ENCODE measurements at places on chromosomes 2 and 18.

DNA sequence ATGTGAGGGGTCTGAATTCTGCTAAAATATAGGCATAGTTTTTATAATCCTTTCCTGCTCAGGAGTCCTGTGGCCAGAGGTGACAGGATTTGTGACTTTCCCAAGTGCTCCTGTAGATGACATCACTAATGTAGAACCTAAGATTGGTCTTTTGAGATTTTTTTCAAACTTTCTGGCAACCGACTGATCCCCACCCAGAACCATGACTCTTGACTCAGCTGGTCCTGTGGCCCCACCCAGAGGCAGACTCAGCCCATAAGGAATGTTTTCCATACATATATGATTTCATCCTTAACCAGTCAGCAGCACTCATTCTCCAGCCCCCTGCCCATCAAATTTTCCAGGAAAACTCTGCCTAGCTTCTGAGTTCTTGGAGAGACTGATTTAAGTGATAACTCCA is 46.8 kb downstream of the COMMD1 start:
- no peak for DNase-seq

DNA sequence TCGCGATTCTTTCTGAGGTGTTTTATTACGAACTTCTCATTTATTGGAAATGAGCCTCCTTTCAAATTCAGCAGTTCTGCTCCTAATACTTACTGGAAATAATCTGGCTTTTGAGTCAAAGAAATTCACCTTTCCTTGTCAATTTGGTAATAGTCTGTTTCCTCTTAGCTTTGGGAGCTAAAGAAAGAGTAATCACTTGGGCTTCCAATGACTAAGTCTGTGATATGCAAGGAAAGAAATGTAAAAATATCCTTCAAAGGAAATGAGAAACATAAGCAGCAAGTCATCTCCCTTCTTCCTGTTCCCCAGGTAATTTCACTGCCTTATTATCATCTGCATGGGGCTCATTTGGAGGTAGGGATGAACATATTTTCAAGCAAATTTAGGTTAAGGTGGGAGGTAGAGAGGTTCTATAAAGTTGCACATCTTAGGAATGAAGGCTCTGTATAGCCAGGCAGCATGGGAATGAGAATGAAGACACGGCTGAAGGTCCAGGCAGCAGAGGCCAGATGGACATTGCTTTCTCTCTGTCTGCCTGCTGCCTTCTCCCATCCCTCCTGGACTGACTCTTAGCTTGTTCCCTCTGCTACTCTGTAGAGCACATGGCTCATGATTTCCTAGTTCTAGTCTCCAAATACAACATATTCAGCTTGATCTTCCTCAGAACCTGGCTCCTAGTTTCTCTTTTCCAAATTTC is 1.0 kb downstream of the SPP2 start:
- DNase-seq = no peak

GRCh38 chr2:72694715-72695496 is 130.9 kb downstream of the EXOC6B start:
- peak; percentile 59 for DNase-seq

- no peak for DNase-seq
Measured at GRCh38 chr2:122340246-122340645, 584.8 kb downstream of the TSN start.

DNA sequence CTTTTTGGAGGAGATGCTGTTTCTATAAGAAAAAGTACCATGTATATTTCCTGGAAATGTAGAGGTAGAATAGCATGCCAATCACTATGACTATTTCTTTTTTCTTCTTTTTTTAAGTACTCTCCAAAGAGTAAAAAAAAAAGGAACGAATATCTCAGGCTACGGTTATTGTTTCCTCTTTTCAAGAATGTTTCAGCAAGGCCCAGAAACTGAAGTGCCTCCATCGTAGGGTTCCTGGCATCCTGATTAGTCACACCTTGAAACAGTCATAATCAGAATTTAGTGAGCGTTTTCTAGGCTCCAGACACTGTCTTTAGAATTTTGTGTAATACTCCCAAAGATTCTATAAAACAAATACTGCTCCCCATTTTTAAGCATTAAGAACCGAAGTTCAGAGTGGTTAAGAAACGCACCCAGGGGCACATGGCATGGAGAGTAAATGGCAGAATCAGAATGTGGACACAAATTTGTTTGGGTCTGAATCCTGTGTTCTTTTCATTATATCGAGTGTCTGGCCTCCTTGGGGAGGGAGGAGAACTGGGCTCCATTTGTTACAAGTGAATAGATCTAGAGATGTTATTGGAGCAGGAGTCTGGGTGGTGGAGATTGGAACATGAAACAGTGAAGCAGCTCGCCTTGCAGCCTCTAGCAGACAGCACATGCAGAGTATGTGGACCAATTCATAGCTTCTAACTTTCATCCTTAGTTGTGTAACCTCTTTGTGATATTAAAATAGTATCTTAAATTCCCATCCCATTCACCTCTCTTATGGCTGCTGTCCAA is 26.7 kb downstream of the ZEB2 start:
- DNase-seq = no peak

DNA sequence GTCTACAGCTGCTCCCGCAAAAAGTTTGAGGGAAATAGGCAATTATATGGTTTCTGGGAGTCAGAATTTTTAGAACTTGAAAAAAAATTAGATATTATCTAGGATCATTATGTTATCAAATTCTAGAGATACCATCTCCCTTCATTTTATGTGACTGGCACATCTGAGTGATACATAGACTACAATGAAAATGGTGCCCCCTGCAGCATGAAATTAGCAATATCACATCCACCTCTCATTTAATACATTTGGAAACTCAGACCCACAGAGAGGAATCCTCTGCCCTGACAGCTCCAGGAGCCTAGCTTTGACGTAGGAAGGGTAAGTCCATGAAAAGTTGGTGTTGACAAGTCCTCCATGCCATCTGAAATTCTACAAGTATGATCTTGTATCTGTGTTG is 381.6 kb downstream of the SUCLG1 start:
- DNase-seq = no peak
